ENCODE measurements at places on chromosomes 1 and 21.
A peak's percentile ranks its signal among the peaks of the same experiment; 100 is the strongest.

GRCh38 chr1:160744199-160744851, 5.3 kb downstream of the SLAMF7 start:
- no peak for DNase-seq

DNA sequence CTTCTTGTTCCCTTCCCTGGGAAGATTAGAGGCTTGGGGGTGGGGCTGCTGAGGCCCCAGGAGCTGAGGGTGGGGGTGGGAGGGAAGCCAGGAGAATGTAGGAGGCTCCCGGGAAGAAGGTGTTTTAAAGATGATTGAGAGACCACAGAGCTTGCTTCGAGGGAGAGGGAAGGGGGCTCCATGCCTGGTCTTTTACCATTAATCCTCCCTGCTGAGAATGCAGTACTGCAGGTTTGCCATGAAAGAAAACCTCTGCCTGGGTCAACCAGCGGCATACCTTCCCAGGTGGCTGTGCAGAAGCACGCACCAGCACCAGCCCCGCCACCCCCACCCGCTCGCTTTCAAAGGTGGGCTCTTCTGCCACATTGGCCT, 15.4 kb downstream of the ABCA4 start:
- no peak for DNase-seq

DNA sequence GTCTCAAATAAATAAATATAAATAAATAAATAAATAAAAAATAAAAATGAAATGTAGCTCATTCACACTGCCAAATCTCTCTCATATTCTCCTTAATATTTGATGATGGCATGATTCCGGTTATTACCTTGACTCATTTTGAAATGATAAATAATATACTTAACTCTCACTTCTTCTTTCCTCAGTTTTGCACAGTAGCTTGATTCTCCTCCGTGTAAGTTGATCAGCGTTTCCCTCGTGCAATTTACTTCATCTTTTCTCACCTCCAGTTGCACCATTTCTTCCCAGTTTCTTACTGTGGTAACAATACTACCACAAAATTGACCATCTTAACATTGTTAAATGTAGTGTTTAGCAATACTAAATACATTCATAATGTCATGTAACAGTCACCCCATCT, 111.6 kb downstream of the RIPK4 start:
- DNase-seq: no peak

DNA sequence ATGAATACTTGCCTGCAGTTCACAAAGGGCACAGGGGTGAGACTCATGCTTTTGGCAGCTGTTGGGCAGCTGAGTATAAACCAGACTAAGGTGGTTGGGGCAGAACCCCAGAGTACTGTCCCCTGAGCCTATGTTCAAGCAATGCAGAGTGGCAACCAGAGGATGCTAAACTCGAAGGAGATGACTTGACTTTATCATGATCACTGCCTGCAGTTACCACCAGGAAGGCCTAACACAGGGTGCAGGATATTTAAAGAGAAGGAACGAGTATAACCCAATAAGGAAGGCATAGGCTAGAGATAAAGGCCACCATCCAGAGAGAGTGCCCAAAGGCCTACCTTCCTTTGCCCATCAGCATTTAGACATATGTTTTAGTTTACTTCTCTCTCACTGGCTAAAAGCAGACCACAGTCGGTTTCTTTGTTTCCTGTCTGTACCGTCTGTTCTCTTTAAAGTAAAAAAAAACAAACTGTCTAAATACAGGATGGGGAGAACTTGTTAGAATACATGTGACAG, 83.3 kb downstream of the MPZL1 start:
- no peak for DNase-seq

- DNase-seq: peak; percentile 62
These were observed 42.0 kb upstream of the COL6A2 start for GRCh38 chr21:46055863-46056281.

Measured in upper lobe of right lung (tissue), 1 donor.